T-helper 17 cell (primary cell): ENCODE measurements at places on chromosomes 6 and 20.
A peak's percentile ranks its signal among the peaks of the same experiment; 100 is the strongest.

- no peak for DNase-seq
Measured at GRCh38 chr20:49877386-49877921, 37.9 kb downstream of the SPATA2 start.

- DNase-seq, result no peak
Measured at GRCh38 chr6:130865793-130866192, 38.6 kb downstream of the SMLR1 start.

DNA sequence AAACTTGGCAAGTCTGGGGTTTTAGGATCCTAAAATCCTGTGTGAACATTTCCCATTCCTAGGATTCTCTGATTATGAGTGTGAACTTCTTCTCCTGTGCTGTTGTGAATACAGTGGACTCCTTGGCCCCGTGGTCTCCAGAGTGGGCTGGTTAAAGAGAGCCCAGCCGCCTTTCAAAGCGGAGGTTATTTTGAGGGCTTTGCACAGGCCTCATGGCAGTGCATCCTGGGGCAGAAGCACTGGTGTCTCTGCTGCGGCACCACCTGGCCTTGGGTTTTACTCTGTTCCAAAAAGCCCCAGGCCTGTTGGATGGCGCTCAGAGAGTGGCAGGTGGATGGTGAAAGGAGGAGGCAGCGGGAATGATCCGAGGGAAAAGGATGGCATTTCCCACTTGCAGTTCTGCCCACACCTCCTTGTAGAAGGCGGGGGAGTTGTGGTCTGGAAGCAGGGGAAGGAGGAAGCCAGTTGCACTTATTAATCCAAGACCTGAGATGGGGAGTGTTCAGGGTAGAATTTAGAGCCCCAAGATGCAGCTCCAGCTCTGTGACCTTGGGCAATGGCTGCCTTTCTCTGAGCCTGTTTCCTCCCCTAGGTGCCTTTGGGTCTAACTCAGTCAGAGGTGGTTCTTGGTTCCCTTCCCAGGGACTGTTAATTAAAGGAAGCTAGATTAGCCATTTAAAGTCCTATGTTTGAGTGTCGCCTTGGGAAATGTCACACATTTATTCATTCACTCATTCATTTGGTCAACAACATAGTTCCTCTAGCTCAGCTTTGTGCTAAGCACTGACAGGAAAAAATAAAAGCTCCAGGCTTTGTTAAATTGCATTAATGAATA, 22.4 kb downstream of the MMP24 start:
- no peak for DNase-seq

DNA sequence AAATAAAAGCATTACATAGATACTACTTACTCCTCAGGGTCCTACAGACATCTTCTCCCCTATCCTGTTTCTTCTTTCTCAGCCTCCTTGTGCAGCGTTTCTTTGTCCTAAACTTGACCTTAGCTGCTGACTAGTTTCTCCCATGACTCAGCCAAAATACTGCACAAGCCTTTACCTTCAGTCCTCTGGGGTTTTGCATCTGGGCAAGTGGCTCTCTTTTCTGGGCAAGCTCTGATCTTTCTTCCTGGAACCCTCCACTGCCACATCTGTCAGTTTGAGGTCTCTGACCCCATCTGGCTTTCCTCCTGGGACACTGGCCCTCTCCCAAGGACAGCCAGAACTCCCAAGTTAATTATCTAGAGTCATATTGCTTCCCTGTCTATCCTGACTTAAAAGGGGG, 838.4 kb downstream of the DHX35 start:
- no peak for DNase-seq

DNA sequence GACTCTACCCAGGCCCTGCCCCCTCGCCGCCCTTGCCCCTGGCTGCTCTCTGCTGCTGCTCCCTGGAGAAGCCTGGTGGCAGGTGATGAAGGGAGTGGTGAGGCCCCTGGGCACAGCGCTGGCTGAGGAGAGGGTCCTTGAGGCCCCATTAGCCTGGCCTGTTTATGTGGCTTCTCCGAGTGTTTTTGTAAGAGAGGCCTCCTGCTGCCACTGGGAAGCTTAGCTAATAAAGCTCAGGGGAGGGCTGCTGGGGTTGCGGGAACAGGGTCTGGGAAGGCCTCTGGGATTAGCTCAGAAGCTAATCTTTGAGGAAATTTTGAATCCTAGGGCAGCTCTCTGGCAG, 15.5 kb downstream of the EBF4 start:
- no peak for DNase-seq

GRCh38 chr6:156654919-156655918, 122.0 kb upstream of the ARID1B start:
- DNase-seq, result no peak

DNA sequence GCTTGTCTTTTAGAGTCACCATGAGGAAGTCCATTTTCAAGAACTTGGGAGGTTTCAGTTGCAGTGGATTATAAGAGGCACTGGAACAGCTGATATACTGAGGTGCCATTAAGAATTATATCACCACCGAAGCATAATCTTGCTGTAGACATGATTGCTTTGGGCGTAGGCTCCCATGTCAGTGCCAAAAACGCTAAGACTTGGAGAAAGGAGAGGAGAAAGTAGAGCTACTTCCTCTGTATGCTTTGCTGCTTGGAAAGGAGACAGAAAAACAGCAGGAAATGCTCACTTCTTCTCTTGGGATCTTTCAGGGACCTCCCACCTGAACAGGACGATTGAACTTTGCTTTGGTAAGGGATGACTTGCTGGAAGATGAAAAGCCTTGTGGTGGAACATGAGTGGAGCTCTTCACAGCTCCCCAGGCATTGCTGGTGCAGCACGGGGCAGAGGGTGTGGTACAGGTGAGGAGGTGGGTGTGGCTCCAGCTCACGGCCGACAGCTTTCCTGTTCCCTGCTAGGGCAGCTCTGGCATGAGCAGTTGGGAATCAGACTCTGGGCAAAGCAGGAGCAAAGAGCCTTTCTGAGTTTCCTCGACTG, 190.4 kb upstream of the JAG1 start:
- DNase-seq, result no peak

- DNase-seq, result no peak
Measured at GRCh38 chr20:14199111-14199510, 138.3 kb downstream of the FLRT3 start.

GRCh38 chr6:63504777-63505384, 67.4 kb upstream of the LOC128125822 start:
- DNase-seq, result no peak

- DNase-seq, result no peak
Measured at GRCh38 chr6:151060096-151060765, 179.5 kb upstream of the AKAP12 start.

DNA sequence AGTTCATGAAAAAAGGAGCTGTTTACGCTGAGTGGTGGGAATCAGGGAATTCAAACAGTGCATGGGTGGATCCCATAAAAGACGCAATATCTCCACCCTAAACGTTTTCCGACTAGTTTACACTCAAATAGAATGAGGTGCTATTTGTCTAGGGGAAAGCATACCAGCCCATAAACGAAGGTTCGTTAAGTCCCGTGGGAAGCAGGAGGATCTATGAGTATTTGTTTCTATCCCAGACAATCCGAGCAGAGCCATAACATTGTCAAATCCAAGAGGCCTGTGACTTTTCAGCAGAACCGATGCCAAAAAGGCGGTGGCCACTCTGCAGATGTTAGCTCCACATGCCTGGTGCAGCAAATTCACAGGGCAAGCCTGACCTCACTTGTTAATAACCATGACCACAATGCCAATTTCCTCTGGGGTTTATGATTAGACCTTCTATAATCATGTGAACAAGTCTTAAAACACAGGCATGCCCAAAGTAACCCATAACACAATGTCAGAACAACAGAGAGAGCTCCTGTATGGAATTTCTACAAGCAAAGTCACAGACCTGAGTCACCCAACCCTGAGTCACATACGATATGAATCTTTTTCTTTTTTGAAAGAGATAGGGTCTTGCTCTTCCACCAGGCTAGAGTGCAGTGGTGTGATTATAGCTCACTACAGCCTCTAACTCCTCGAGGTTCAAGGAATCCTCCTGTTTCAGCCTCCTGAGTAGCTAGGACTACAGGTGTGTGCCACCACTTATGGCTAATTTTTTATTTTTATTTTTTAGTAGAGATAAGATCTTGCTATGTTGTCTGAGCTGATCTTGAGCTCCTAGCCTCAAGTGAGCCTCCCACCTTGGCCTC, 123.3 kb downstream of the KIF13A start:
- DNase-seq, result no peak

GRCh38 chr20:21826976-21827375, 121.5 kb downstream of the PAX1 start:
- no peak for DNase-seq

- DNase-seq, result peak; percentile 64
Measured at GRCh38 chr20:63635431-63636141, 8.7 kb upstream of the GMEB2 start.

DNA sequence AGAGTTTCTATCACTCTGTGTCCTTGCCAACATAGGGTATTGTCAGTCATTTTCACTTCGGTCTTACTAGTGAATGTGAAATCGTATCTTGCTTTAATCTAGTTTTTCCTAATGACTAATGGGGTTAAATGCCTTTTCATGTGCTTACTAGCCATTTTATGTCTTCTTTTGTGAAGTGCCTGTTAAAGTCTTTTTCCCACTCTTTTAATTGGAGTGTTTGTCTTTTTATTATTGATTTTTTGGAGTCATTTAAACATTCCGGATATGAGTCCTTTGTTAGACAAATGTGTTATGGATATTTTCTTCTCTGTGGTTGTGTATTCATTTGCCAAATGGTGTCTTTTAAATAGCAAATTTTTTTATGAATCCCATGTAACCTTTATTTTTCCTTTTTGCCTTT, 194.6 kb downstream of the CDH26 start:
- DNase-seq, result no peak

GRCh38 chr6:78623554-78623953, 243.8 kb upstream of the IRAK1BP1 start:
- no peak for DNase-seq

DNA sequence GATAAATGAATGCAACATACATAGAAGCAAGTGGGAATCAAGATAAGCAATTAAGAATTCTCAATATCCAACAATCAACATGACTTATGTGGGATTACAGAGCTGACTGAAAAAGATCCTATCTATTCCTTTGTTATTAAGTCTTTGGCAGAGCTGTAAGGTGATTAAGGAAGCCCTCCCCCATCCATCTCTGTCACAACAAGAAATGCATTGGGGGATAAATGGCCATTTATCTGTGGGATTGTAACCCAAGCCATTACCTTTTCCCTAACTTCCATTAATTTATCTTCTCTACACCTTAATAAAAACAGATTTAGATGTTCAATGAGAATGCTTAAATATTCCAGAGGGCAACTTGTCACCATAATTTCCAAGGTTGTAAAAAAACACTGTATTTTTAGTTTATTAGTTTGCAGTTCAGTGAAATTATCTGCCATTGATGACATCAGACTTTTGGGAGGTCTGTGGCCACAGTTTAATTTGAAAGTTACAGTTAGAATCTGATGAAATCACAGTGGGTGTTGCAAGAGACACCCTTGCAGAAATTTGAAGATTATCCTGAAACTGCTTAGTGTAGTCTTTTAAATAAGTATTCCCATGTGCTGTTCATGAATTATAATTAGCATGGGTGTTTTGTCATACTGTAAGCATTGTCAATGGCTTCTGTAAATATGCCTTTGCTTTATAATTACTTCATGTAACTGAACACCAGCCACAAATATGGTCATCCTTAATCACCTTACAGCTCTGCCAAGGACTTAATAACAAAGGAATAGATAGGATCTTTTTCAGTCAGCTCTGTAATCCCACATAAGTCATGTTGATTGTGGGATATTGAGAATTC, 49.4 kb upstream of the FYN start:
- no peak for DNase-seq

DNA sequence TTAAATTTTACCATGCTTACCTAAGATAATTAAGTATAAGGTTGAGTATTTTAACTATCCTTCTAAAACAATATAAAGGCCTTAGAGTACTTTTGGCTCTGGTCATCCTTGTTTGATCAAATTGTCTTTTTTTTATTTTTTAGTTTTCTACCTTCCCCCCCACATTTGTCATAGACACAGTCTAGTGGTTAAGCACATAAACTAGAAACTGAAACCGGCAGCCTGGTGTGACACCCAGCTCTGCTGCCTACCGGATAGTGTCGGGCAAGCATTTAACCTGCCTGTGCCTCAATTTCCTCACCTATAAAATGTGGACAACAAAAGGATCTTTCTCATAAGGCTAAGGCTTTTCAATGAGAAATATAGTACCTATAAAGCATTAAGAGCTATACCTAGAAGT, 21.6 kb upstream of the TULP4 start:
- DNase-seq, result peak; percentile 29
